AG08395 (cell line): ENCODE measurements at places on chromosomes 13 and 19.
A peak's percentile ranks its signal among the peaks of the same experiment; 100 is the strongest.

GRCh38 chr19:46818812-46819211 is 30.4 kb upstream of the SLC1A5 start:
- DNase-seq: no peak

- peak; percentile 58 for DNase-seq
Observed at GRCh38 chr13:107035778-107036177, 467.8 kb upstream of the ARGLU1 start.

- no peak for DNase-seq
Observed at GRCh38 chr13:75324413-75324940, 157.5 kb downstream of the TBC1D4 start.

DNA sequence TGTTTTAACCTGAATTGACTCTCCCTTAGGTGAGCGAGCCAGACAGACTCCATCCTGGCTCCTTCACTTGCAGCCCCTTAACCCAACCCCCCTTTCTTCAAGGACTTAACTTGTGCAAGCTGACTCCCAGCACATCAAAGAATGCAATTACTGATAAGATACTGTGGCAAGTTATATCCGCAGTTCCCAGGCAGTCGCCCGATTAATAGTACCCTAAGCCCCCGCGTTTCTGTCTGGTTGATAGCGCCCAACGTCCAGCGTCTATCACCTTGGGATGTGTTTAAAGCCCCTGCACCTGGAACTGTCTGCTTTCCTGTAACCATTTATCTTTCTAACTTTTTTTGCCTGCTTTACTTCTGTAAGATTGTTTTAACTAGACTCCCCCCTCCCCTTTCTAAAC is 6.2 kb downstream of the HSD17B14 start:
- DNase-seq: no peak

- no peak for DNase-seq
Observed at GRCh38 chr19:46756544-46756888, 10.3 kb upstream of the STRN4 start.

GRCh38 chr19:43534305-43534815 is 1.4 kb downstream of the ZNF575 start:
- DNase-seq: no peak

- DNase-seq: peak; percentile 54
Observed at GRCh38 chr19:14023404-14024235, 4.3 kb upstream of the RLN3 start.

- no peak for DNase-seq
Observed at GRCh38 chr19:49894011-49894664, 2.5 kb downstream of the IL4I1 start.

DNA sequence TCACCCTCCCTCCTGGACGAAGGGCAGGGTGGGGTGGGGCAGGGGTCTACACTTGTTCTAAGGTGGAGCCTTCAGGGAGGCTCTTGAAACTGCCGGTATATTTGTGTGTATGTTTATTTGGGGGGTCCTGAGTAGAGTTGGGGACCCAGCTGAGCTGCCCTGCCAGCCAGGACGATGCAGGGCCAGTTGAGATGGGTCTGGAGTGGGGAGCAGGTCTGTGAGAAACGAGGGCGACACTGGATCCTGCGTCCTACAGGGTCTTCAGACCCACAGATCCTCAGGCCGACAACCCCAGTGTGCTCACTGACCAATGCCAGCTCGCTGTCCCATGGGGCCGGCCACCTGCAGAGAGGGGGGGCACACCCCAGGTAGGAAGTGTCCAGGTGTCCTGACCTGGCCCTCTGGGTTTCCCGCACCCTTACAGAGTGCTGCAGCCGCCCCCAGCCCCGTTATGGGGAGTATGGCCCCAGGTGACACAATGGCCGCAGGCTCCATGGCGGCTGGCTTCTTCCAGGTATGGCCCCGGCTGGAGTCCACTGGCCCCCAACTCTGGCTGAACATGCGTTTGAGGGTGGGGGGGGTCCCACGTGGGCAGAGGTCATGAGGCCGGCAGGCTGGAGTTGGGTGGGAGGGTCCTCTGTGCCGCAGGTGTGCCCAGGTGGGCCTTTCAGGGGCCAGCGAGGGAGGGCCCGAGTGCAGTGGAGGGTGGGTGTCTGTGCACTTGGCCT is 7.4 kb downstream of the ISYNA1 start:
- no peak for DNase-seq

- DNase-seq: no peak
Observed at GRCh38 chr19:43575955-43576878, 616 bp downstream of the PINLYP start.

GRCh38 chr19:11090997-11091702 is 1.9 kb downstream of the LDLR start:
- DNase-seq: no peak

DNA sequence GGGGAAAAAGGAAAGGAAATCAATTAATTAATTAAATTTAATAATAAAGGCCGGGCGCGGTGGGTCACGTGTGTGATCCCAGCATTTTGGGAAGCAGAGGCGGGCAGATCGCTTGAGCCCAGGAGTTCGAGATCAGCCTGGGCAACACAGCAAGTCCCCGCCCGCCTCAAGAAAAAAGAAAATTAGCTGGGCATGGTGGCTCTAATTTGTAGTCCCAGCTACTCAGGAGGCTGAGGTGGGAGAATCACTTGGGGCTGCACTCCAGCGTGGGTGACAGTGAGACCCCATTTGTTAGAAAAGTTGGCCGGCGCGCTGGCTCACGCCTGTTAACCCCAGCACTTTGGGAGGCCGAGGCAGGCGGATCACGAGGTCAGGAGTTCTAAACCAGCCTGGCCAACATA is 733 bp upstream of the CD320 start:
- no peak for DNase-seq

- no peak for DNase-seq
Observed at GRCh38 chr19:44228318-44228717, 16.0 kb downstream of the ZNF227 start.

- DNase-seq: no peak
Observed at GRCh38 chr13:23279321-23279720, 98.5 kb downstream of the SGCG start.

DNA sequence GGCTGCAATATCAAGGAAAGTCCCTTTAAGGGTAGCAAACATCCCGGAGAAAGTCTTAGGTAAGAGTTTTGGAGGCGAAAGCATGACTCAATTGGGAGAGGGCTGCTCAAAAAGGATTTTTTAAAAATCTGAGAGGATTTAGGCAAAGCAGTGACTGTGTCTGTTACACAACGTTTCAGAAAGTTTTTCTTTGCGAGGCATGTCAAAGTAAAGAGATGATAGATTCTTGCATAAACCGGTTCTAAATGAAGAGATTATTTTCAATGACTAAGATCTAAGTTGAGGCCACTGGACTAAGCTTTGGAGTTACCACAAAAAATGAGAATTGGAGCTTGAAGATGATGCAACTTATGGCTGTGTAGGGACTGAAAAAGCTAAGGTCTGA is 43.7 kb upstream of the ENOX1 start:
- DNase-seq: peak; percentile 74

- no peak for DNase-seq
Observed at GRCh38 chr13:31159306-31159705, 2.4 kb downstream of the HSPH1 start.

DNA sequence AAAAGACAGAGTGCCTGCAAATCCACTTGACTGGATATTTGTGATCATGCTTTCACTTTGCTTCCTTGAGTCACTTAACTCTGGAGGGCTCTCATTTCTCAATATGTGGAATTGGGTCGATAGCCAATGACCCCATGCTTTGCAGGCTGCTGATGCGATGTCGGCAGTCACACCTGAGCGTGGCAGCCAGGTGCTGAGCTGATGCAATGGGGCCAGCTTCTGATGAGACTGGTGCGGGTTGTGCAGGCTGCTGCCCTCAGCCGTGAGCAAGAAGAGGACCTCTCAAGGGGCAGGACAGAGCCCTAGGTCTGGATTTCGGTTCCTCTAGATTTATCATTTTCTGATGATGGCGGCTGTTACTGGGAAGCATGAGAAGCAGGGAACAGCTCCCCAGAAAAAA is 334.1 kb downstream of the TEX29 start:
- DNase-seq: no peak

- no peak for DNase-seq
Observed at GRCh38 chr13:39515224-39515714, 87.7 kb downstream of the LHFPL6 start.

- no peak for DNase-seq
Observed at GRCh38 chr19:51339313-51339686, 2.6 kb downstream of the VSIG10L start.

- DNase-seq: peak; percentile 17
Observed at GRCh38 chr13:42266473-42266872, 5.5 kb upstream of the AKAP11 start.

- no peak for DNase-seq
Observed at GRCh38 chr13:71838842-71839241, 28.2 kb downstream of the DACH1 start.

- no peak for DNase-seq
Observed at GRCh38 chr19:12784871-12785430, 6.3 kb upstream of the JUNB start.

DNA sequence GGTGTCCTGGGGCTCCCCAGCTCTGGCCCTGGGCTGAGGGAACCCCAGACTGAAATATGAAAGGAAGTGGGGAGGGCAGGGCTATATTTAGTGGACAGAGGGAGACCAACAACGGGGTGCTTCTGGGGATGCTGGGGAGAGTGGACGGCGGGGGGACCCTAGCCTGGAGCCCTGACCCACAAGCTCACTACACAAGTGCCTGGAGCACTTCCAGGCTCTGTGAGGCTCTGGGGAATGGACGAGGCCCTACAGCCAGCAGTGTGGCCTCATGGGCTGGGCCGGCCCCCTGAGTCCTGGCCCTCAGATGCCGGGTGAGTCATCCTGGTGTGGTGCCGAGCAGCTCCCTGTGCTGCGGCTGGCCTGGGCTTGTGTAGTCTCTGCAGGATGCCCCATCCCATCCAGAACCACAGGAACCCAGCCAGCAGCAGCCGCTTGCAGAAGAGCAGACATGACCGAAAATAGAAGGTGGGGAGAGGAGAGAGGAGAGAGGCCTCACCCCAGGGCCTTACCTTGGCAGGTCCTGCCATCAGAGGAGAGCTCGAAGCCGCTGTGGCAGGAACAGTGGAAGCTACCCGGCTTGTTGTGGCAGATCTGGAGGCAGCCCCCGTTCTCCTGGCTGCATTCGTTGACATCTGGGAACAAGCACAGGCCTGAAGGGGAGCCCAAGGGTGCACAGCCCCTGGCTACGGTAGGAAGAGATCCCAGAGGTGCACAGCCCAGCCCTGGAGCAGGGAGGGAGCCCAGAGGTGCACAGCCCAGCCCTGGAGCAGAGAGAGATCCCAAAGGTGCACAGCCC is 26.1 kb downstream of the GAS6 start:
- peak; percentile 96 for DNase-seq

DNA sequence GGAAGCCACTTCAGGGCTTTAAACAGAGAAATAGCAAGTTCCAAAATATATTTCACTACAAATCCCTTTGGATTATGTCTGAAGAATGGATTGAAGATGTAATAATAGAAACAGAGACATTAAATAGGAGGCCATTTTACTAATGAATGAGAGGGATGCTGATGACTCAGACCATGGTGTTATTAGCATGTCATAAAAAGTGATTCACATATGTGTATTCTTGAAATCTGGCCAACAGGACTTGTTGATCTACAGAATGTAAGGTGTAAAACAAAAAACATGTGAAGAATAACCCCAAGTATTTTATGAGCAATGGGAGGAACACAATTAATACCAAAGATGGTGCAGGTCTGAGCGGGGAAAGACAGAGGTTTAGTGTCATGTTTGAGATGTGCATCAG is 873.7 kb downstream of the SLITRK5 start:
- no peak for DNase-seq

GRCh38 chr19:11783767-11784166 is 14.6 kb upstream of the ZNF491 start:
- DNase-seq: no peak

- DNase-seq: peak; percentile 75
Observed at GRCh38 chr19:7355151-7355820, 6.5 kb downstream of the ARHGEF18 start.

DNA sequence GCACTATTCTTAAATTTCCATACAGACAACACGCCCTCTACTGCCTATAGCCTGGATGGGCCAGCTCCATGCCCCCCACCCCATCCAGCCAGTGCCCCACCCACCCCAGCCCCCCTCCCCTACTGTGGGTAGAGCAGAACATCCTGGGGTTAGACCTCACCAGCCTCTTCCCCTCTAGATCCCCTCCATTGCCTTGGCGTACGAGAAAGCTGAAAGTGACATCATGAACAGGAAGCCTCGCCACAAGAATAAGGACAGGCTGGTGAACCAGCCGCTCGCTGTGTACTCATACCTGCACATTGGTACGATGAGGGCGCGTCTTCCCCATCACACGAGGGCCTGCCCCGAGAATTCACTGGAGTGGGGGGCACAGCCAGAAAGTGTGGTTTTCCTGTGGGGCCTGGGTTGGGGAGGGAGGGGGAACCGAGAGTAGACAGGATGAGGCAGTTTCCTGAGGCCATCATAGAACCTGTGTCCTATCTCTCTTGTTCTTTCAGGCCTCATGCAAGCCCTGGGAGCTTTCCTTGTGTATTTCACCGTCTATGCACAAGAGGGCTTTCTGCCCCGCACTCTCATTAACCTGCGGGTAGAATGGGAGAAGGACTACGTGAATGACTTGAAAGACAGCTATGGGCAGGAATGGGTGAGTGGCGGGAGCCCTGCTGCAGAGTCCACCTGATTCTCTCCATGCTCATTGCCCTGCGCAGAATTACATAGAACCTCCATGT is 29.1 kb downstream of the ATP12A start:
- DNase-seq: no peak

DNA sequence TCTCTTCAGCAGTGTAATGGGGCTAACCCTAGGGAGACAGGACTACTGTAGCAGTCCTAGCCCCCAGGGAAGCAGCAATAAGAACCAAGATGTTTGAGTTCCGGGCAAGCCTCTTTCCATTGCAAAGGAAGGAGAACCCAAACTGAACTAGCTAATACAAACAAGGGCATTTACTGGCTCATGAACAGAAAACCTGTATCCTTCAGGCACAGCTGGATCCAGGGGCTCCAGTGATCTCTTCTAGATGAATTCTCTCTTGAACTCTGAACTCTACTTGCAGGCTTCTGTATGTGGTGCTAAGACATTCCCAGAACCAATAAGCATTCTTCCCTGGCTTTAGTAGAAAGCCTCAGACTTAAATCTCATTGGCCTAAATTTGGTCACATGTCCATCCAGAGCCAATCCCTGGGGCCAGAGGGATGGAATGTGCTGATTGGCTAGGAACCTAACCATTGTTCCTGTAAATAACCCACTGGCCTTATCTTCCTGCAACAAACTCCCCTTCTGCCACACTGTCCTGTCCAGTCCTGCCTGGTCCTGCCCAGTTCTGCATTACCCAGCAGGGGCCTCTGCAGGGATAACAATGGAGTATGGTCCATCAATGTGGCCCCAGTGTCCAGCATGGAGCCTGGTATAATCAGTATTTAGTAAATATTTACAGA is 3.9 kb upstream of the PODNL1 start:
- DNase-seq: no peak

GRCh38 chr13:95603887-95604555 is 40.5 kb downstream of the DZIP1 start:
- no peak for DNase-seq

GRCh38 chr19:52170304-52170703 is 1.1 kb downstream of the ZNF836 start:
- DNase-seq: no peak

DNA sequence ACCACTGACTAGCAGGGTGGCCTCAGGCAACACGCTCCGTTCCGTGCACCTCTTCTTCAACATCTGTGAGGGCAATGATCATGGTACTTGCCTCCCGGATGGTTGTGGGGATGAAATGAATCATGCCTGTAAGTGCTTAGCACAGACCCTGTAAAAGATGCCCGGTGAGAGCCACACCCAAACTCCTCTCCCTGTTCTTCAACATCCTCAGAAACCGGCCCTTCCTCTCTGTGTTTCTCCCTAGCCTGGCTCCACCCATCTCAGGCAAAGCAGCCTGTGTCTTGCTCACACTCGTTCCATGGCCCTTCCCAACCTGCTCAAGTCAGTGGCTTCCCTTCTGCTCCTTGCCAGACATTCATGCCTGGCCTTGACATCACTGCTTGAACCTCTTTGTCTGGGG is 5.8 kb upstream of the DMKN start:
- DNase-seq: peak; percentile 46
